ENCODE measurements at places on chromosomes 13 and 19.

DNA sequence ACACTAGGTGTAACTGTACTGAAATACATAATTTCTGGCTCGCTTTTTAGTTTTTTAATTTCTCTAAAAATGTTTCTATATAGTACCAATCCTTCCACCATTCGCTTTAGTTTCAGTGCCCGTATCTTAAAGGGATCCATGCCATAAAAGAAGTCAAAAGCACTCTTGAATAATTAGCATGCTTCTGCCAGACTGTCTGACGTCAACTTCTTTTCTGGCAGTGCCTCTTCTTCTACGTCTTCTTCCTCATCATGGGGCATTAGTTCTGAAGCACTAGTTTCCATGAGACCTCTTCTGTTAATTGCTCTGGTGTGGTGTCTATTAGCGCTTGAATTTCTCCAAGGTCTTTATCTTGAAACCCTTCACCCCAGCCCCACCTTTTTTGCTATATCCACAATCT, 93.8 kb upstream of the DOCK9 start:
- DNase-seq = no peak

DNA sequence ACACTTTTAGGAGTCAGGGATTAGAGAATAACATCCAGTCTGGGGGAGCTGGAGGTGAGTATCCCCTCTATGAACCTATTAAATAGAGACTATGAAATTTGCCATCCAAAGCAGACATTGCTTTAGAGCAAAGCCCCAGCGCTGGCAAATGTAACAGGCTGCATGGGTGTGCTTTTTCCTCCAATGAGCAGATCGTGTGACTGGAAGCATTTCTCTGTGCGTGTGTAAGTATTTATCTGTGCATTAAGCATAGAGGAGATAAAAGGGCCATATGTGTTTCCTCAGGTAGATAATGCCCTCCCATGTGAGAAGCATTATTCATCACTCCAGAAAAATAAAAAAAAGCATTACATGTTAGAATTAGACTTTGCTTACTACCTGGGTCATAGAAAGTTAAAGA, 924 bp downstream of the TNFSF13B start:
- DNase-seq = no peak

- no peak for DNase-seq
Observed at GRCh38 chr13:101303521-101303920, 112.8 kb downstream of the NALCN start.

DNA sequence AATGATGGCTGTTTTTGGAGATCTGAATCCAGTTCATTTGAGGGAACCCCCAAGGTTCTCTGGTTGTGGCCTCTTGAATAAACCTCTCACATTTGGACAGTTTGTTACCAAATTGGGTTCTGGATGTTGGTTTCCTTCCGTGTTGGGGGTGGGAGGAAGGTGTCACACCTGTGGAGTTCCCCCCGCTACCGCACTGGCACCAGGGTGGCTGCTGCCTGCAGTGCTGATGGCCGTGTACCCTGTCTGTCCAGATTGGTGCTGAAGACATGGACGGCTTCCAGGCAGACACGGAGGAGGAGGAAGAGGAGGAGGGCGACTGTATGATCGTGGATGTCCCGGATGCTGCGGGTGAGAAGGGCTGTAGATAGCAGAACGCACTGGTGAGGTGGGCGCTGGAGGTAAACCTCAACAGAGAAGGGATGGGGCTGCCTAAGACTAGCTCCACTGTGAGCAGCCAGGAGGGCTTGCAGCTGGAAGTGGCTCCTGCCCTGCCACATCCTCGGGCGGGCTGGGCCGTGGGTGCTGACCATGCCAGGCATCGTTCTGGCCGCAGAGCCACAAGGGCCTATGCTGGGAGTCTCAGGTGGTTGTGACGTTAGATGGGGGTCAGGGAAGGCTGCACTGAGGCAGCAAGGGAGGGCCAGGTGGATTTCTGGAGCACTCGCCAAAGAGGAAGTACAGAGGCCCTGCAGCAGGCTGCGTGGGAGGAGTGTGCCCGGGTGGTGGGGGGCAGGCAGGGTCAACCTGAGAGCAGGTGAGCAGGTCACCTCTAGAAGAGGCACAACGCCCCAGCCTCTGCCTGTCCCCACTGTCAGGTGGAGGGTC, 15.4 kb downstream of the UBXN6 start:
- no peak for DNase-seq

DNA sequence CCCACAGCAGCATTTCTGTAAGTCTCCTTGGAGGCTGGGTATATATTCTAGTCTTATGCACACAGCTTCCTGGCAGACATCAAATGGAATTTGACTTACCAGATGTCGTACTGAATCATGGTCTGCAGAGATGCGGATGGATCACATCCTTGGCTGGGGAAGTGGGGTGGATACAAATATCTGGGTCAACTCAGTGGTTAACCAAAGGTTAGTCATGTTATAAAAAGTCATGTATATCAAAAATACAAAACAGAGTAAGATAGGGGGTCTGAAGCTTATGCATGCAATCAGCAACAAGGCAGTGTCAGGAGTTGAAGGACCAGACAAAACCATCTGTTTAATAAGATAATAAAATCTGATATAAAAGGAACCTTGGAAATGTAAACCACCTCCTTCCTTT, 61.9 kb downstream of the WASF3 start:
- no peak for DNase-seq

DNA sequence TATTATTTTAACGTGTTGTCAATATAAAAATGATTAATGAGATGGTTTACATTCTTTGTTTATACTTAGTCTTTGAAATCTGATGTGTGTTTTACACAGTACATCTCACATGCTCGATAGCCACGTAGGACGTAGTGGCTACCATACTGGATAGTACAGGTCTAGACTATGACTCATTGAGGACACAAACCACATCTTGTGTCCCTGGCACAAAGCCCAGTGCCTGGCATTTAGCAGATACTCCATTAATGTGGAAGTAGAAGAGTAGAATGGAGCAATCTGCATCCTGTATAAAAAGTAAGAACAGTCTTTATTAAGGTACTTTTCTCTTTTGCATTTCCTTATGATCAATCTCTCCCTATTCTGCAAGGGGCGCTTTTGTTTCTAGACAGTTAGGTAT, 49.0 kb upstream of the FRY start:
- no peak for DNase-seq

GRCh38 chr19:9456018-9456689, 20.8 kb upstream of the ZNF266 start:
- DNase-seq = no peak

DNA sequence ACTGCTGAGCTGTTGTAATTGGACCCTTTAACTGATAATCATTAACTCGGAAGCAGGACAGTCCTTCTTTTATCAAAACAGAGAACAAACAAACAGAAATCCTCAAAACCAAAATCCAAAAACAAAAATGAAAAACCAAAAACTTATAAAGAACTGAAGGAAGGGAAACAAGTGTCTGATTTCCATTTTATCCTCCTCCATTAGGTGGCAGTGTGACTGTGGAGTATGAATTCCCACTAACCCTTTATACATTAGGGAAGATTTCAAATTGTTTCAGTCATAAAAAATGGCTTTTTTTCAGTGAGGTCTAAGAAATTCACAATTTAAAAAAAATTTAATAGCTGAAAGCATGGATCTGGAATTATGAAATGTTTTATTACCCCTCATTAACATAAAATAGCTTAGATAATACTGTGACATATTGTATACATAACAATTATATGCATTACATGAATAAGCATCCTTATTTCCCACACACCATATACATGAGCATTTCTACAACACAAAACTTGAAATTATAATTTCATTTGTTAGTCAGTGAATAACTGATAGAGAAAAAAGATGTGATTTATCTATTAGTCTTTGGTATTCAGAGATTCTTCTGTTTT, 1074.3 kb upstream of the PCDH9 start:
- no peak for DNase-seq

GRCh38 chr13:73578251-73578875, 519.6 kb downstream of the KLF5 start:
- no peak for DNase-seq

DNA sequence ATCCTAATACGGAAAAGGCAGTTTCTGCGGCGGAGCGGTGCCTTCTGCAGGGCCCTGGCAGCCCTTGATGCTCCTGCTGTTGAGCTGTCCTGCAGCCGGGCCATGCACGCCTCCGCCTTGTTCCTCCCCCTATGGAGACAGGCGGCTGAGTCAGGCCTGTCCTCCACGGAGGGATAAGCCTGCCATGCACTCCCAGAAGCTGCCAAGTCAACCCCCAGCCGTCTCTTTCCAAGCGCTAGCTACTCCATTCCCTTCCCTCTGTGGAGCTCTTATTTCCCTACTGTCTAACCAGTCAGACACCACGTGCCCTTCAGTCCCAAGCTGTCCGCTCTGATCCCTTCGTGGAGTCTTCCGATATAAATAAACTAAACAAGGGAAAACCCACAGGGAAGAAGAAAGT, 197.0 kb downstream of the COL4A1 start:
- DNase-seq = no peak

- no peak for DNase-seq
Observed at GRCh38 chr13:24680258-24680920, at the start of gene ATP12A. Gene ATP12A (plus strand): TSS chr13:24680408. CDS start chr13:24680744, 336 bp downstream.

- no peak for DNase-seq
Observed at GRCh38 chr19:8231073-8231604, 22.0 kb downstream of the CERS4 start.

DNA sequence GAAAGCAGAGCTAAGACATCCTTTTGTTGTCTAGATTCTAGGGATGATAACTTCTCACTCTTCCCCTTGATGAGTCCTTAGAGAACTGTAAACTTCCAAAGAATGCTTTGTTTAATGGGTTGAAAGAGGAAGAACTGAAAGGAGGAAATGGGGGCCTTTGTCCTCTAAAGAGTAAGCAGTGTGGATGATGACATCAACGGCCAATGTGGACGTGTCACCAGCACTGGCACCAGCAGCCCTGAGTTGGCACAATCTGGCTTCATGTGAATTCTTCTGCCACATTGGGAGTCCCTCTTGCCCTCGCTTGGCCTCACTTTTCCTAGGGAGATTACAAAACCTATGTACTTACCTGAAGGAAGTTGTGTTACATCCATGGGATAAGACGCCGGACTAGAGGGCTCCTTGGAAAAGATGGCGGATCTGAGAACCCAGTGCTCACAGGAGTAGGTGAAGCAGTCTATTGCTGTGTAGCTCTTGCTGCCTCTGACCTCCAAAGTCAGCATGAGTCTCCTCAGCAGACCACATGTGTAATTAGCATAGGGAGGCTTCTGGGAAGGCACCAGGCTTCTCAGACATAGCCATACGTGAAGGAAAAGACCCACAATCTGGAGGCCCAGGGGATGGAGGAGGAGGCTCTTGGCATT, 62.8 kb downstream of the RGCC start:
- DNase-seq = no peak

DNA sequence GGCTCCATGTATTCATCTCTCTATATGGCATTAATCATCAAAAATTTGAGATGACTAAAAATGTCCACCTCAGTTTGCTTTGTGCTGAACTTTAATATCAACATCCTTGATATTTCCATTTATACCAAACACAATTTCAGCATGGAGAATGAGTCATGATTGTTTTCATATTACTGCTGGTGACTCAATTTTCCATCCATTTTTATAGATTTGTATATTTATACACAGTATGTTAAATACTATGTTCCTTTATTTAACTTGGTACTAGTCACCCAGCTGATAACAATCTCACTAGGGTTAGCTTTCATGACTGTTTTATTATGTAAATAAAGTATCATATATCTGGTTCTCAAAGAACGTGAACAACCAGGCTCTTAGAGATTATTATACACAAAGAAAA, 1255.1 kb downstream of the SLITRK1 start:
- DNase-seq = no peak

GRCh38 chr19:55528030-55528803, 8.7 kb downstream of the SBK2 start:
- DNase-seq = no peak

- no peak for DNase-seq
Observed at GRCh38 chr13:30431269-30431940, 9.1 kb downstream of the UBE2L5 start.

DNA sequence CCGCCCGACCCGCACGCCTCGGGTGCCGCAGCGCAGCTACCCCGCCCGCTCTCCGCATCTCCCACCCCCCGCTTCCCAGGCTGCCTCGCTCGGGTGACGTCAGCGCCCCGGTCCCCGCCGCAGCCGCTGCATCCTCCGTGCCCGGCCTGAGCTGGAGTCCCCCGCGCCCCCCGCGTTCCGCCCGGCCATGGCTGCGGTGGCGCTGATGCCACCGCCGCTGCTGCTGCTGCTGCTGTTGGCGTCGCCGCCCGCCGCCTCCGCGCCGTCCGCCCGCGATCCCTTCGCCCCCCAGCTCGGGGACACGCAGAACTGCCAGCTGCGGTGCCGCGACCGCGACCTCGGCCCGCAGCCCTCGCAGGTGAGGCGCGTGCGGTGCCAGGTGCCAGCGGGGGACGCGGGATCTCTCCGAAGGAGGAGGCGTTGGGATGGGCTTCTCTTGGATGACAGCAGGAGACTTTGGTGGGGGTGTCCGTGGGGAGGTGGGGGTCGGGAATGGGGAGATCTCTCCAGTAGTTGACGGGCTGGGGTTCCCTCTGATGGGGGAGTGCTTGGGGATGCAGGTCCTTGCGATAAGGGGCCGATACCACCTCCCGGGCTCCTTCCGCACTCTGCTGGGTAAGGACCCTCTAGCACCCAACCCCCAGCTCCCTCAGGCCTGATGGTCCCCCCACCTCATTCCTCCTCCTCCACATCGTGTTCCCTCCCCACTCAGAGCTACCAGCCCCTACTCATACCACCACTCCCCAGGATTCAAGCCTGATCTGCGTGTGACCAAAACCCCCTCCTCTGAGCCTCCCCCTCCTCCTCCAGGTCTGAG, at the start of gene TMEM59L:
TMEM59L (plus strand) TSS at position 99 of the 817 bp plus-strand sequence; CDS start at position 188, 89 bp downstream.
- DNase-seq = no peak

- no peak for DNase-seq
Observed at GRCh38 chr13:23081220-23081619, 99.6 kb upstream of the SGCG start.

DNA sequence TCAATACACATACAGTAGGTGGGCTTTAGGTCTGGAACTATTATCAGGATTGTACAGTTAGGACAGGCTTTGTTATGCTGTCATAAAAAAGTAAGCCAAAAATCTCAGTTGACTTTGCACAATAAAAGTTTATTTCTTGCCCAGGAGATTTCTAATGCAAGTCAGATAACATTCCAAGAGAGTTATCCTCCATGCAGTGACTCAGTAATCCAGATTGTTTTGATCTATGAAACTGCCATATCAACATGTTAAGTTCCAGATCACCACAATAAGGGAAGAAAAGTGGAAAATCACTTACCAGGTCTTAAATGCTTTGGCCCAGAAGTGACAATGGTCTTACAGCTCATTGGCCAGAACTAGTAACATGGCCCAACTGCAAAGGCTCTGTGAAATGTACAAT, 636.2 kb upstream of the KLF12 start:
- no peak for DNase-seq

GRCh38 chr19:16458391-16459341, 13.1 kb downstream of the EPS15L1 start:
- no peak for DNase-seq

GRCh38 chr13:61831026-61831425, 415.4 kb upstream of the PCDH20 start:
- DNase-seq = no peak
